ENCODE measurements at places on chromosomes 12 and 14.

- no peak for DNase-seq
These were observed 120.5 kb downstream of the PHETA1 start for GRCh38 chr12:111248236-111249017.

DNA sequence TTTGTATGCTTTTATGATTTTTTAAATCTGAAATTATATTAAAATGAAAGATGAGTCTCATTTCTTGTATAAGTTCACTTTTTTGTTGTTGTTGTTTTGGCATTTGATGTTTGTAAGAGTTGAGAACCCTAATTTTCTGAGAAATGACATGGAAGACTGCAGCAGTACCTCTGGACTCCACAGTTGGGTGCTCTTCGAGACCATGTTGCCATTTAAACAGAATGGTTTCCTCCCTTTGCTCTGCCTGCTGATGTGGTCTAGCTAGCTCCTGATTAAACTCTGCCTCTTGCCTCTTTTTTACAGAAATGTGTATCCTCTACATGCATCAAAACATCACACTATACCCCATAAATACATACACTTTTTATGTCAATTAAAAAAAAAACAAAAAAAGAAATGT, 5.8 kb upstream of the LTA4H start:
- DNase-seq: no peak

- DNase-seq: no peak
These were observed 97.4 kb downstream of the PLXNC1 start for GRCh38 chr12:94245631-94246383.

GRCh38 chr12:80050236-80050635, 49.1 kb upstream of the OTOGL start:
- no peak for DNase-seq

- DNase-seq: no peak
These were observed 596.9 kb downstream of the TRHDE start for GRCh38 chr12:72869024-72869423.

DNA sequence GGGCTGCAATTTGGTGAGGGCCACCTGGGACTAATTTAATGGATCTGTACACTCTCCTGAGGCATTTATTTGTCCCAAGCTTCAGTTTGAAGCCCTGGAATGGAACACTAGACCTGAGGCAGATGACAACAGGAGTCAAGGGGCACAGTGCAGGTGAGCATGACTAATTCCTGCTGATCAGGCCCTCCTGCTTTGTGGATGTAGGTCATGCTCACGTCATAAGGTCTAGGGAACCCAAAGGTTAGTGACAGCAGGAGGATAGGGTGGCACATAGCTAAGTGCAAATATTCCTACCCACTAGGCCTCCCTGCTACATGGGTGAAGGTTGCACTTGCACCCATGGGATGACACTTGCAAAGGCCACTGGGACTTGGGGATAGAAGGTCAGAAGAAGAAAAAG, 30.8 kb downstream of the SDR9C7 start:
- DNase-seq: no peak

- peak; percentile 18 for DNase-seq
These were observed 987 bp downstream of the CCER1 start for GRCh38 chr12:90953956-90954421.

- DNase-seq: no peak
These were observed 3.9 kb downstream of the STYX start for GRCh38 chr14:52733824-52734223.

DNA sequence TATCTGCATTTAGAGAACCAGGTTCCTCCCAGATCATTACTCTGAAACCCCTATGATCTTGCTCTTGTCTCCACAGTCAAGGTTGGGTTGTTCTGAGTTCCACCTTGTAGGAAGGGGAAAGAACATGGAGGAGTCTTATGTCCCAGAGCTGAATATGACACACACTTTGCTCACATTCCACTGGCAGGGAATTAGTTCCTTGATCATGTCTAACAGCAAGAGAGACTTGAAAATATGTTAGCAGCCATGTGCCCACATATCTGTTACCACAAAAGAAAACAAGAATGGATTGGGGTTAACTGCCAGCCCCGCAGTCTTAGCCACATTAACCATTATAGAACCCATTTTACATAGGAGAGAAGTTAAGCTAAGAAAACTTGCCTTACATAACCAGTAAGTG, 71.1 kb upstream of the MDM1 start:
- DNase-seq: no peak

DNA sequence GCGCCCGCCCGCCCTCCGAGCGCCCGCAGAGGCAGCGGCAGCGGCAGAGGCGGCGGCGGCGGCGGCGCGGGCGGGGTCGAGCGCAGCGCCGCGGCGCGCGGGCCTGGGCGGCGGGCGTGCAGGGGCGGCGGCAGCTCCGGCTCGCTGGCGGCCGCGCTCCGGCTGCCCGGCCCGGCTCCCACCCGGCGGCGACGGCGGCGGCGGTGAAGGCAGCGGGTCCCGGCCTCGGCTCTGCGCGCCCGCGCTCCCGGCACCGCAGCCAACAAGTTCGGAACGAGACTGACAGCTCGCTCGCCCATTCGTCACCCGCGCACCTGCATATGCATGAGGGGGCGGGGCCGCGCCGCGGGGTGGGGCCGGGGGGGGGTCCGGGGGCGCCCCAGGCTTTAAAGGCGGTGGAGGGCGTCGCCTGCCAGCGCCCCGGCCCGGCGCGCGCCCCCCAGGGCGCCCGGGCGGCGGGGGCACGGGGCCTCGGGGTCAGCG, at the start of gene JAG2:
Gene JAG2, minus strand, starts transcription at position 281 of the 483 bp plus-strand sequence. CDS start 356 bp downstream, outside the sequence.
- peak; percentile 58 for DNase-seq

- no peak for DNase-seq
These were observed 69.9 kb downstream of the SLC16A7 start for GRCh38 chr12:59665701-59666100.

- no peak for DNase-seq
These were observed 131.1 kb downstream of the ETV6 start for GRCh38 chr12:11780521-11781101.

DNA sequence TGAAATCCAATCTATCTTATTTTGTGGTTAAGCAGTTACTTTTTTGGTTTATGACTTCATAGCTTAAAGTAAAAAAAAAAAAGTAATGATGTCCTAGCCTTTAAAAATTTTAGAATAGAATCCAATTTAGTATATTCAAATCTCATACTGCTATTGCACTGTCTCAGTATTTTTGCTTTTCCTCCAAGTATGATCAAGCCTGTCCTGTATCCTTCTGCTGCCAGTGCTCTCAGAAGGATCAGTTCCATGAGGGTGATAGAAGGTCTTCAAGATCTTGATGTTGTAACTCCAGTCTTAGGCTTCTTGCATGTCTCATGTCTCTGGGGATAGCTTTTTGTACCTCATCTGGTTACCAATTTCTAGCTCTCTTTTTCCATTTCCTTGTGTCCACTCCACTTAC, 324.2 kb upstream of the FAR2 start:
- DNase-seq: no peak

DNA sequence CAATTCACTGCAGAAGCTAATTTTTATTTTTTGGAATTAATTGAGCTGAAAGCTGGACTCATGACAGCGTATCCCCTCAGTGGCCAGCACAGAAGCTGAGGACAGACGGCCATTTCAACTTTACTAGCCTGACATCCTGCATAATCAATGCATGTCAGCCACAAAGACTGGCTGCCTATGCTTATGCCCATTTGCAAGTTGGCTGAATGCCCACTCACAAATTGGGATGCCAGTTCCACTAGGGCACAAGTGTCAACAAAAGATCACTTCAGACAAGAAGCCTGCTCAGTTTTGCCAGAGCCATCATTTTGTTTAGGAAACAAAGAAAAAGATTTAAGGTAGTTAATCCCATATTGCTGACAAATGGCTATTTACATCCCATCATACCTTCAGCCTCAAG, 417.6 kb downstream of the NOVA1 start:
- DNase-seq: no peak

- DNase-seq: no peak
These were observed 517.6 kb upstream of the ATP2B1 start for GRCh38 chr12:90226211-90226610.

- no peak for DNase-seq
These were observed 345.0 kb downstream of the SLC16A7 start for GRCh38 chr12:59940631-59941342.

DNA sequence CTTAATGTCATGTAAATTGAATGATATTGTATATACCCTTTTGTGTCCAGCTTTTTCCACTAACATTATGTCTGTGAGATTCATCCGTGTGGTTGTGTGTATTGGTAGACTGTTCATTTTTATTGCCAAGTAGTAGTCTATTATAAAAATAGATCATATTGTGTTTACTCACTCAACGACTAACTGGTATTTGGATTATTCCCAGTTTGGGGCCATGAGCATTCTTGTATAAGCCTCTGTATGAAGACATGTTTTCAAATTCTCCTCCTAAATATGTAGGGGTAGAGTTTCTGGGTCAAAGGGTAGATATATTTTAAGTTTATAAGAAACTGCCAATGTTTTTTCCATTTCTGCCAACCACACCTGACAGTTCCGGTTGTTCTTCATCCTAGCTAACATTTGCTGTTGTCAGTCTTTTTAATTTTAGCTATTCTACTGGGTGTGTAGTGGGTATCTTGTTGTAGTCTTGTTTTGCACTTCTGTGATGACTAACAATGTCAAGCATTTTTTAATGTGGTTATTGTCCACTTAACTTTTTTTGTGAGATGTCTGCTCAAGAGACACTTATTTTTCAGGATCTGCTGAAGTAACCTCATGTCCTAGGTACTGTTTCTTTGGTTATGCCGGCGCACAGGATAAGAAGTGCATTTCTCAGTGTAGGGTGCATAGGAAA, 93.2 kb downstream of the DACT1 start:
- DNase-seq: no peak

GRCh38 chr12:129827866-129828384, 75.9 kb downstream of the TMEM132D start:
- no peak for DNase-seq

DNA sequence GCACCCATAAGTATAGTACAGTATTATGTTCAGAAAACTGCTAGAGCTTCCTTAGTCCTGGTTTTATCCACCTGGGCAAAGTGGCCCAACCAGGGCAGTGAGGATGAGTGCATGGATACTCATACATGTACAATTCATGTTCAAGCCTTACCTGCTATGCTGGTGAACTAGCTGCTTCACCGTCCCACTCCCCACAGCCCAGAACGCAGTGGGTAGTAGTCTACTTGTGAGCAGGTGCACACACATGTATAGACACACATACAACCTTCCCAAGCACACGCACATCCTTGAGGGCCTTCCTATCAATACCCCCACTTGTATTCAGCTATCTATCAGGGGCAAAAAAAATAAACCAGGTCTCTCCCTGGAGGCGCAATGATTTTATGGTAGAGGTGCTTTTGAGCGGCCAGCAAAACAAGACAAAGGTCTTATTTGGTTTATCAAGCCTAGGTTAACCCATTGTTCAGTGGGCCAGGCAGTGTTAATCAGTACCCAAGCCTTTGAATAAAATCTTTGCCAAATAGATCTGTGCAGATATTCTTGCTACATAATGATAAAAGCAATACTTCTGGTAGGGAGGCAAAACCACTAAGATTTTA, 69.8 kb downstream of the ZFP36L1 start:
- DNase-seq: no peak

GRCh38 chr14:33393231-33393894, 454.7 kb downstream of the NPAS3 start:
- DNase-seq: no peak

DNA sequence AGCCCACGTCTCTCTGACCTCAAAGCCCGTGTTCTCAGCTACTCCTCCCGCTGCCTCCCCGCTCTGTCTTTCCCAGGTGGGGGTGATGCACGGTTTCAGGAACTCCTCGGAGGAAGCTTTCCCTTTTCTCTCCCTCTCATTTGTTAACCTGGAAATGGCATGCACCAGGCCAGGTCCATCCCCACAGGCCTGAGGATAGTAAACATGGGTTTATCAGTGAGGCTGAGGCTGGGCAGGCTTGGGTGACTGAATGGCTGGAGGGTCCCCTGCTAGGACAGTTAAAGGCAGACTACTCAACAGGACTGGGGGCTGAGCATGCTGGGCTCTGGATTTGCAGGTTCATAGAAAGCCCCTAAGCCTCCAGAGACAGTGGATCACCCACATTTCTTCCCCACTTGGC, 7.6 kb downstream of the WSCD2 start:
- DNase-seq: no peak

All from activated CD4-positive, alpha-beta T cell treated with anti-CD3 and anti-CD28 coated beads, Interleukin-2, amount 50 U/mL, for 48 hours (primary cell).